A549 treated with Hydrocortisone at 1 μM for 4 hours (cell line): ENCODE measurements at places on chromosomes 11 and 22. TPM values are rescaled to one million over a fixed set of nuclear protein-coding genes. Genes with fewer than 3 reads are reported as not detected.

Gene CADM1
- 17.8 to 24.5 TPM (median 22.7 TPM) in 5 replicates for total RNA-seq

Gene CNTF
- 0.92 to 1.5 TPM (median 1.3 TPM) in 5 replicates for total RNA-seq

Gene MRGPRX3
- total RNA-seq: 0.09 TPM in 1 of 5 replicates, not detected in the others

Gene SSTR3
- not detected in 5 replicates for total RNA-seq

Gene KRTAP5-8
- total RNA-seq: not detected in 5 replicates

Gene JAML
- not detected in 5 replicates for total RNA-seq

Gene PLEKHA7
- total RNA-seq: 46.8 to 60.2 TPM (median 57.2 TPM) in 5 replicates

Gene MYEOV
- 119 to 123 TPM (median 122 TPM) in 5 replicates for total RNA-seq

Gene TIMM10B
- total RNA-seq: 27.1 to 36.2 TPM (median 33.5 TPM) in 5 replicates

Gene CRYBB2
- not detected in 5 replicates for total RNA-seq

Gene GRIA4
- total RNA-seq: not detected in 5 replicates

Gene BAIAP2L2
- total RNA-seq: 5.3 to 8.0 TPM (median 7.2 TPM) in 5 replicates

Gene KBTBD4
- 17.8 to 23.1 TPM (median 18.3 TPM) in 5 replicates for total RNA-seq

Gene SDHD
- total RNA-seq: 63.6 to 86.1 TPM (median 66.8 TPM) in 5 replicates

Gene ST13
- total RNA-seq: 162 to 187 TPM (median 164 TPM) in 5 replicates

Gene MMP3
- total RNA-seq: 0.12 TPM in 1 of 5 replicates, not detected in the others

Gene HSPB2
- total RNA-seq: not detected in 5 replicates

Gene EMID1
- total RNA-seq: 0.15 to 0.61 TPM (median 0.48 TPM) in 5 replicates

Gene HIPK3
- 11.7 to 19.4 TPM (median 16.8 TPM) in 5 replicates for total RNA-seq

Gene SEZ6L
- not detected in 5 replicates for total RNA-seq

Gene SLC22A25
- not detected in 5 replicates for total RNA-seq

Gene OR10A2
- total RNA-seq: not detected in 5 replicates

Gene MS4A8
- total RNA-seq: not detected in 5 replicates

Gene C11orf97
- not detected in 5 replicates for total RNA-seq

Gene MAJIN
- total RNA-seq: not detected in 5 replicates

Gene YPEL1
- 0.14 to 0.47 TPM (median 0.23 TPM) in 5 replicates for total RNA-seq

Gene MPZL3
- 0.26 to 0.48 TPM (median 0.36 TPM) in 5 replicates for total RNA-seq

Gene PGR
- 0.01 TPM in 1 of 5 replicates, not detected in the others for total RNA-seq

Gene PUS3
- total RNA-seq: 6.3 to 11.6 TPM (median 7.4 TPM) in 5 replicates

Gene HTR3B
- not detected in 5 replicates for total RNA-seq

Gene RAB3IL1
- total RNA-seq: 18.8 to 23.1 TPM (median 20.6 TPM) in 5 replicates

Gene TEF
- total RNA-seq: 0.99 to 1.2 TPM (median 1.1 TPM) in 5 replicates

Gene TCN1
- 0.15 to 0.55 TPM (median 0.28 TPM) in 5 replicates for total RNA-seq

Gene BARX2
- not detected in 5 replicates for total RNA-seq

Gene EFCAB6
- total RNA-seq: 0.30 to 0.55 TPM (median 0.40 TPM) in 5 replicates

Gene CCDC116
- 0.05 to 0.06 TPM in 2 of 5 replicates, not detected in the others for total RNA-seq

Gene TEX54
- not detected in 5 replicates for total RNA-seq

Gene MRPL23
- 124 to 165 TPM (median 151 TPM) in 5 replicates for total RNA-seq

Gene RFPL2
- total RNA-seq: 0.09 to 0.24 TPM (median 0.16 TPM) in 5 replicates

Gene HBE1
- 0.16 TPM in 1 of 5 replicates, not detected in the others for total RNA-seq

Gene APOL3
- total RNA-seq: 0.03 to 0.13 TPM in 2 of 5 replicates, not detected in the others

Gene MFRP
- total RNA-seq: not detected in 5 replicates

Gene IGF2
- total RNA-seq: 1.6 to 2.9 TPM (median 2.7 TPM) in 5 replicates

Gene SUSD2
- total RNA-seq: 63.9 to 79.0 TPM (median 75.3 TPM) in 5 replicates

Gene MUC6
- total RNA-seq: not detected in 5 replicates

Gene MCM5
- total RNA-seq: 64.0 to 99.7 TPM (median 83.4 TPM) in 5 replicates

Gene GAS2L1
- total RNA-seq: 26.7 to 39.7 TPM (median 33.8 TPM) in 5 replicates

Gene LSP1
- 1.1 to 3.1 TPM (median 2.1 TPM) in 5 replicates for total RNA-seq

Gene SOX6
- 0.06 to 0.20 TPM (median 0.07 TPM) in 4 of 5 replicates, not detected in the other for total RNA-seq
